ENCODE measurements at places on chromosomes 5 and 9.

DNA sequence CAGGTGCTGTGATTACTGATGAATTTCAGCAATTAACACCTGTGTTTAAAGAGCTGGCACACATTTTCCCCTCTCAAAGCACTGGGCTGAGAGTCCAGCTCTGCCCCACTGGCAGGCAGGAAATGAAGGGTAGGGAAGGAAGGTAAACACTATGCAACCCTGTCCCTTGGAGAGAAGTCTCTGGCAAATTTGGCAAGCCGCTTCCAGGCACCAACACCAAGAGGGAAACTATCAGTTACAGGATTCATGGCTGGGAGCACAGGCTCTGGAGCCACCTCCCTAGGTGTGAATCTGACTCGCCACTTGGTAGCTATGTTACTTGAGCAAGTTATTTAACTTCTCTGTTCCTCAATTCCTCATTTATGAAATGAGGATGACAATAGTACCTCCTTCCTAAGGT is 3.3 kb downstream of the ANKS6 start:
- DNase-seq, result no peak

DNA sequence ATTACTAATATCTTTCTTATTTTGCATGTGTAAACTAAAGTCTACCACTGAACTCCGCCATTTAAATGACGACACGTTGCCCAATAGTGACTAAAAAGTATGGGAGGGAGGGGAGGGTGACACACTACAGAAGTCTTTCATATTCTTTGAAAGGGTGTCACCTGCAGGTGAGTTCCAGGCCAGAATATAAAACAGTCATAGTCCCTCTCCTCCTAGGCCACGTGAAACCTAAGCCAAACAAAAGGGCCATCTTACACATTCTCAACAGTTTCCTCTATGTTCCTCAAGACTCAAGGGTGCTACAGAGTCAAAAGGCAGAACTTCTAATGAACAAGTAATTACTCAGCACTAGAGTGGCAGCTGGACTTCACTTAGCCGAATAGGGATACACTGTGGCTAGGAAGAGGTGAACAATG is 6.4 kb downstream of the CEMIP2 start:
- no peak for DNase-seq

- no peak for DNase-seq
Measured at GRCh38 chr5:59272809-59273427, 620.6 kb downstream of the PDE4D start.

DNA sequence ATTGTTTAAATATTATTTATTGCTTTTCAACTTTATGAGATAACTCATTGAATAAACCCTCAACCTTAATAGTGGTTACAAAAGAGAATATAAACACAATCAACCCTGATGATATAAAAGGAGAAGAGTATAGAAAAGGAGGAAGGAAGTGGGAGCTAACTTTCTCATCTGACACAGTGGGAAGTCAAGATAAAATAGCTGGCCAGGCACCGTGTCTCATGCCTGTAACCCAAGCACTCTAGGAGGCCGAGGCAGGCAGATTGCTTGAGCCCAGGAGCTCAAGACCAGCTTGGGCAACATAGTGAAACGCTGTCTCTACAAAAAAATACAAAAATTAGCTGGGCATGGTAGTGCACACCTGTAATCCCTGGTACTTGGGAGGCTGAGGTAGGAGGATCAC is 93.5 kb downstream of the PPP2R2B start:
- DNase-seq, result no peak

DNA sequence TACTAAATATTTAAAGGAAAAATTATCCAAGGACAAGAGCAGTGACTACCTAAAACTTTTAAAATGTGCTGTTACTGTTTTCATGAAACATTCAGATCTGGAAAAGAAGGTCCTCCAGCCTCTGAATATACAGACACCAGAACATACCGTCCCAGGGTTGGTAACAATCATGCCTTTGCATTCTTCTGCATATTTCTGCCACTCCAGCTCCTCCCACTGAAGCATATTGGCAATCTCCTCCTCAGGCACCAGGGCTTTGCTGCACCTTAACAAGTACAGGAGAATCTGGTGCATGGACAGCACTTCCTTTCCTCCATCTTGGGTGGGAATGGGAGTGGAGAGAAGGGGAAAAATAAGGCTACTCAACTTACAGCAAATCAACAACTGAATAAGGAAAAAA is 60.0 kb downstream of the DROSHA start:
- DNase-seq, result no peak

DNA sequence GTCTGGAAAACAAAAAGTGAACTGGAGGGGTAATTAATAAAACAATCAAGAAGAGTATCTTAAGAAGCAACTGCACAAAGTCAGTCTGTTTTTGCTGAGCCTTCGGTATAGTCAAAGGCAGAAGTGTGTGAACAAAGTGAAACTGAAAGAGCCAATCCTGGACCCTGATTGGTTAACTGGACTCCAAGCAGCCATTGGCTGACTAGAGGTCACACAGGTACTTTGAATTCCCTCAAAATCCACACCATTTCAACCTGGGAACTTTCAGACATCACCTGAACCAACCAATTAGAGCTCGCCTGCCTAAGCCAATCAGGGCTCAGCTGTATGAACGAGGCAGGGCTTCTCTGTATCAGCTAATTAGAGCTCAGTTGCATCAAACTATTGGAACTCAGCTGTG is 286.7 kb downstream of the TLE4 start:
- DNase-seq, result no peak

- no peak for DNase-seq
Measured at GRCh38 chr5:13731121-13731628, 213.3 kb downstream of the DNAH5 start.

- no peak for DNase-seq
Measured at GRCh38 chr9:131274674-131275331, 1.5 kb downstream of the FAM78A start.

DNA sequence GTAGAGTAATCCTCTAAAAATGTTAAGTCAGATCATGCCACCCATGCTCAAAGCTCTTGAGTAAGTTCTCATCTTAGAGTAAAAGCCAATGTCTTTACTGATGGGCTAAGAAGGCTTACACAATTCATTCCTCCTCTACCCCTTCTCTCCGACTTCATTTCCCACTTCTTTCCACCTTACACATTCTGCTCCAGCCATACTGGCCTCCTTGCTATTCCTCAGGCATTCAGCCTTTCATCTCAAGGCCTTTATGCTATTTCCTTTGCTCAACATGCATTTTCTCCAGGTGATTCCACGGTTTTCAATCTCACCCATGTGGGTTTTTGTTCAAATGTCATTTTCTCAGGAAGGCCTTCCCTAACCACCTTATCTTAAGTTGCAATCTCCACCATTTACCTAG is 104.9 kb downstream of the MAP1B start:
- DNase-seq, result no peak

GRCh38 chr9:104286187-104286586 is 192.1 kb downstream of the SMC2 start:
- no peak for DNase-seq

GRCh38 chr5:158910782-158911692 is 188.7 kb downstream of the EBF1 start:
- DNase-seq, result no peak

GRCh38 chr5:175921061-175921730 is 46.9 kb downstream of the THOC3 start:
- DNase-seq, result no peak

GRCh38 chr9:3677541-3677940 is 151.7 kb upstream of the RFX3 start:
- DNase-seq, result no peak

GRCh38 chr5:173772384-173773059 is 115.6 kb upstream of the CPEB4 start:
- no peak for DNase-seq

DNA sequence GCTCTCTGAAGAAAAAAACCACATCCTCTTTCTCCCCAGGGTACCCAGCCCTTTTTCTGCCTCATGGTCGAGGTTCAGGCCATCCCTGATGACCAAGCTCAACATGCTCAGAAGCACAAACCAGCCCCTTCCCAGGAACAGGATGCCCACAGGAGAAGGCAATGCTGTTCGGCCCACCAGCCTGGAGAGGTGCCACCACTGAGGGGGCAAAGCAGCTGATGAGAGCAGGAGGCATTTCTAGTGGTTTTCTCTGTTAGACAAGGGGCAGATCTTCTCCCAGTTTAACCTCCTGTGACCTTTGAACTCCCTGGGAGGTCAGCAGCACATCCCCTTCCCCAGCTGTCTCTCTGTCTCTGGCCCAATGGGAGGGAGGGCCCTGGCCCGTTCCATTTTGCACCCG is 73.0 kb downstream of the PAX5 start:
- DNase-seq, result no peak

DNA sequence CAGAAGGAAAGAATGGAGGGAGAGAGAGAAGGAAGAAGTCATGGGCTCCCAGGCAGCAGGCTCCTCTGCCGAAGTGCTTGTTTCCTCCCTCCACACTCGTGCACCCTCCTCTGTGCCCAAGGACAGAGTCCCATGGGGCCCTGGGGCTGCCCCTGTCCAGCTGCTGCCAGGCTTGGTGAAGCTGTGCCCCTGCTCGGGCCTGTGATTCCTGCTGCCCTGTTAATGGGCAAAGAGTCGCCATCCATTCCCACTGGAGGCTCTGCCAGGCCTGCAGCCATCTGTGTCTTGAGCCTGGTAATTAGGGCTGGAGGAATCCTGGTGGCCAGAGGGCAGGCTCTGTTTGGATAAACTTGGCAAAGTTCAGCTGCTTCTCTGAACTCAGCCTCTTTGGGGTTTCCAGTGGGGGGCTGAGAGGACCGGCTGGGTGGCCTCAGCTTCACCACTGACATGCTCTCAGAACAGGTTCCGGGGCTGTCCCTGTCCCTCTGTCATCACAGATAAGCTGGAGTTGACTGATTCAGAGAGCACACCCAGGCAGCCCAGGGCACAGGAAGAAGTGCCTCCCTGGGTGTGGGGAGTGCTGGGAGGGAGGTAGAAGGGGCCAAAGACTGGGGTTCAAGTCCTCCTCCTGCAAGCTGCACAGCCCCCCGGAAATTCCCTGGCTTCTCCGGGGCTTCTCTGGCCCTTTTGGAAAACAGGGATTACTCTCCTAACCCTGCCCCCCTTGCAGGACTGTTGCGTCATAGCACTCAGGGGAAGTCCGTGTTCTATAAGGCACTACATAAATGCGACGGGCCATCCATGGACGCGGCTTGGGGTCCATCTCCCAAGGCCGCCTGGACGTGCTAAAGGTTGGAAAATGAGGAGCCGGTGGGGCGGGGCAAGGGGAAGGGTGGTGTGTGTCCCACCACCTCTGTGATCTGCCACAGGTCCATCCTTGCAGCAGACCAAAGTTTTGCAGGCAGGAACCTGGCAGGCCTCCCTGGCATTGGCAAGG is 154.8 kb downstream of the PAX5 start:
- no peak for DNase-seq

DNA sequence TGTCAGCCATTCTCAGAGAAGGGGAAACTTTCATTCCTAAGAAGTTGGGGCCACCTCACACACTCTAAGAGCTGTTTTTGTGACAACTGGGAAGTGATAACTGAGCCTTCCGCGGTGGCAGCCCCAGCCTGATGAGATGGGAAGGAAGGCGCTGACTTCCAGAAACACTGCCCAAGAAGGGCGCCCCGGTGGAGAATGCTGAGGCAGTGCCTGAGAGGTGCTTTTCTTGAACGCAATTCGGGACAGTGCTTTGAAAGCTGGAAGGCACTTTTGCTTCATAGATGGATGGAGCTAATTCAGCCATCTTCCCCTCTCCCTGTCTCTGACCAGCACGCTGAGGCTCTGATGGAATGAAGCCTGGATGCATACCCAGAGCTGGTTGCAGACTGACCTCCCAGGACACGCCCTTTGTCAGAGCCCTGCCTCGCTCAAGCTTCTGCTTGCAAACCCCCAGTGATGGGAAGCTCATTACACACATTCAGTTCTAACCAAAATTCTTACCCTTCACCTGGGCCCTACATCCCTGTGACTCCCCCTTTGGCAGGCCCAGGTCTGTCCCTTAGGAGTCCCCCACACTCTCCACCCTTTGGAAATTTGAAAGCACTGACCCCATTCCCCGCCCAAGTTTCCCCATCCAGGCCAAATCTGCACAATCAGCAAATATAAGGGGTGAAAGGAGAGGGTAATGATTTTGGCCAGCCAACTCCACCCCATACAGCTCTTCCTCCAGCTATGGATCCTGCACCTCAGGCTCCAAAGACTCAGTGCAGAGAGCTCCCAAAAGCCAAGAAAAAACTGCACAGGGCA is 66.6 kb upstream of the SLC25A51 start:
- no peak for DNase-seq

DNA sequence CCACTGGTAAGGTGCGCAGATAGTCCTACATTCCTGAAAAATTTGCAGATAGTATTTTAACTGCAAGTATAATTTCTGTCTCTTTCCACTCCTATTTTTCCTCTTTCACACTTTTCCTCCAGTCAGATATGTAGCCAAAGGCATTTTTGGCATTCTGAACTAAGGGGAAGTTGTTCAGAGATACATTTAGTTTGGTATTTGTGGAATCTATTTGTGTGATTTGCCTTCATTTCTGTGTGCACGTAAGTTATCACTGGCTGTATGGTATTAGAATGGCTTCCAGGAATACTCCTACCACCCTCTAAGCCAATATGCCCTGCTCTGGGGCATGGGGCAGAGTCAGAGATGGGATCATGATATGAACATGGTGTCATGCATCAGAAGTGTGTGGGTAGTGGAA is 45.8 kb upstream of the GRAMD2B start:
- no peak for DNase-seq

GRCh38 chr9:38153152-38153909 is 84.3 kb upstream of the SHB start:
- no peak for DNase-seq

DNA sequence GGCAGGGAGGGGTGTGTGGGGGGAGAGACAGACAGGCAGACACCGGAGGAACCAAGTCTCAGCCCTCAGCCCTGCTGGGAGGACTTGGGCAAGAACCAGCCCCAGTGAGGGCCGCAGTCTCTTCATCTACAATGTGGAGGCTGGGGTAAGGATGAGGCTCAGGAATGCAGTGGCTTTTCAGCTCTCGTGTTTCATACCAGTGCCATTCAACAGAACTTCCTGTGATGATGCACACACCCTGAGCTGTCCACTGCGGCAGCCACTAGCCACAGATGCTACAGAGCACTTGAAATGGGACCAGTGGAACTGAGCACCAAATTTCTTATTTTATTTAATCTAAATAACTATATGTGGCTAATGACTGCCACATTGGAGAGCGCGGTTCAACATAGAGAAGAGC is 10.7 kb downstream of the CAMK2A start:
- DNase-seq, result no peak

- no peak for DNase-seq
Measured at GRCh38 chr5:41967401-41967800, 42.3 kb downstream of the FBXO4 start.

DNA sequence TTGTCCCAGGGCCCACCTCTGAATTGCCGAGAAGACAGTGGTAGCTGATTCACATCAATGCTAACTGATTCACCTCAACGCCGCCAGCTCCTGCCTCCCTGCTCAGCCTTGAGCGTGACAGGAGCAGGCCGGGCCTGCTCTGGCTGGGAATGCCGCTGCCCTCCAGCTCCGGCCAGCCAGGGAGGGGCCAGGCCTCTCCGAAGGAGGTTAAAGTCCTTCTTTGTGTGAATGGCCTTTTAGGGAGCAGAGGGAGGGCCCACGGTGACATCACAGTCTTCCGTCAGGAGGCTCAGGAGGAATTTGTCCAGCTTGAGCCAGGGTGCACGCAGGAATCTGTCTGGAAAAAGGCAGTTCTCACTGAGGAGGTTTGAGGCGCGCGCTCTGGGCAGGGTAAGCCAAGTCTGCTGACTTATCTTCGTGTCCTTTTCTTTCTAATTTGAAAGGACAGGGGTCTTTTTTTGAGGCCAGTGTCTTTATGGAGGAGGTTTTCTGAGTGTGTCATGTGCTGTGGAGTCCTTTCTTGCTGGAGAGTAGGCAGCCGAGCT is 82.7 kb downstream of the C9orf152 start:
- no peak for DNase-seq

GRCh38 chr9:124306098-124306735 is 48.5 kb downstream of the NEK6 start:
- no peak for DNase-seq

Data from activated CD4-positive, alpha-beta T cell treated with anti-CD3 and anti-CD28 coated beads, Interleukin-2, amount 50 U/mL, for 4 hours (primary cell).